ENCODE measurements at places on chromosomes 3 and 15.

DNA sequence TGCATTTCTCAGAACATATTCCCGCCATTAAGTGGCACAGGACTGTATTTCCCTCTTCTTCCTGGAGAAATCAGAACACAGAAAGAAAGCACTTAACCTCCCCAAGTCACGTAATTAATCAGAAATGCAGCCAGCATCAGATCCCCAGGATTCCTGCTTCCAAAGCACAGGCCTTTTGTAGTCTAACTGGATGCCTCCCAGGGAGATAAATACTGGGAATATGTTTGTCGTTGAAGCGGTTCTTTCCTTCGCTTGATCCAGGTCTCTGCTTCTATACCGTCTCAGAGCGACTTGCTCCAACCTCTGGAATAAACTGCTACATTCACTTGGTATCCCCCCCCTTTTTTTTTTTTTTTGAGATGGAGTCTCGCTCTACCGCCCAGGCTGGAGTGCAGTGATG lies 198.6 kb downstream of the KBTBD8 start:
- no peak for DNase-seq

GRCh38 chr15:35986191-35986721 lies 440.3 kb upstream of the DPH6 start:
- DNase-seq, result no peak

DNA sequence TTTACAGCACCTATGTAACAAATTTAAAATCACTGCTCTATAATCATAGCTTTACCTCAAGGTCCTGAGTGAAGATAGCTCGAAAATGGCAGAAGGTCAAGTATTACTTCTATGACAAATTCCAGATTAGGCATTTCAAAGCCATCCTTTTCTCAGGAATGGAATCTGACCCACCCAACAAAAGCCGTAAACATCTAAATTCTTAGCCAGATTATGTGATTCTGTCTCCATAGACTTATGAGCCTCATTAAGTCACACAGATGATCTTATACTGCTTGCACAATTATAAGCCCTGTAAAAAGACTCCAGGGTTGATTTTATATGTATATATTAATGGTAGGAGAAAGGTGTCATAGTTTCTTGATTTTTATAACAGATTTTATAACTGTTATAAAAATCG lies 56.9 kb downstream of the CEP152 start:
- no peak for DNase-seq

DNA sequence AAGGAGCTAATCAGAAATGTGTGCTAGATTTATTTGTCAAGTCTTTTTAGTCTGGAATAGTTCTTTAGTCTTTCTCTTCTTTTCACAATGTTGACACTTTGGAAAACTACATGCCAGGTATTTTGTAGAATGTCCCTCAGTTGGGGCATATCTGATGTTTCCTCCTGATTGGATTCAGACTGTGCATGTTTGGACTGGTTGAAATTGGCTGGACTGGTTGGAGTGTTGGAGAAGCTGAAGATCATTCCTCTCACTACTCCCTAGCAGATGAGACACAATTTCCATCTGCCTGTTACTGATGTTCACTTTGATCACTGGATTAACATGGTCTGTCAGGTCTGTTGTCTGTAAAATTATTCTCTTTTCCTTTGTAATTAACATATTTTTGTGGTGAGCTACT lies 3.7 kb downstream of the NME9 start:
- no peak for DNase-seq

DNA sequence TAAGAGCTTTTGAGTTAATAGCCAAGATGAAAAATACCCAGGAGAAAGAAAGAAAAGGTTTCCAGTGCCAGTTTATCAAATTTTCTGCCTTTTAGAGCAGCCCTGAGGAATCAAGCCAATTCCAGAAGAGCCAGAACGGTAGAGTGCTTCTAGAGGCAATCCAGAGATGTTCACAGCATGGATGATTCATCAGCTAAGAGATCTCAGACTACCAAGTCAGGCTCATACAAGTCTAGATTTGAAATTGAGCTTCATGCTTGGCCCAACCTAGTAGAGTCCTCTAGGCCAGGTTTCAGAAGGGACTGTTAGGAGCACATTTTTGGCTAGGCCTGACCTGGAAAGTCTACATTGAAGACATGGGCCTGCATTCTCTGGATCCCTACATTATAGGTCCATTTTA lies 15.5 kb downstream of the WDR48 start:
- no peak for DNase-seq

Data from activated CD8-positive, alpha-beta memory T cell treated with anti-CD3 and anti-CD28 coated beads, Interleukin-2, amount 50 U/mL, for 4 hours (primary cell).